ENCODE measurements at places on chromosomes 2 and 18. TPM values are rescaled to one million over a fixed set of nuclear protein-coding genes. Genes with fewer than 3 reads are reported as not detected.

TBR1 gene
- not detected for total RNA-seq

GRCh38 chr2:101496279-101496678 is 21.4 kb upstream of the RFX8 start:
- DNase-seq = no peak

SERPINB4 gene
- not detected for total RNA-seq

TLX2 gene
- 1.6 TPM for total RNA-seq

GRCh38 chr2:10375570-10376281 is 72.4 kb downstream of the ODC1 start:
- no peak for DNase-seq

DNA sequence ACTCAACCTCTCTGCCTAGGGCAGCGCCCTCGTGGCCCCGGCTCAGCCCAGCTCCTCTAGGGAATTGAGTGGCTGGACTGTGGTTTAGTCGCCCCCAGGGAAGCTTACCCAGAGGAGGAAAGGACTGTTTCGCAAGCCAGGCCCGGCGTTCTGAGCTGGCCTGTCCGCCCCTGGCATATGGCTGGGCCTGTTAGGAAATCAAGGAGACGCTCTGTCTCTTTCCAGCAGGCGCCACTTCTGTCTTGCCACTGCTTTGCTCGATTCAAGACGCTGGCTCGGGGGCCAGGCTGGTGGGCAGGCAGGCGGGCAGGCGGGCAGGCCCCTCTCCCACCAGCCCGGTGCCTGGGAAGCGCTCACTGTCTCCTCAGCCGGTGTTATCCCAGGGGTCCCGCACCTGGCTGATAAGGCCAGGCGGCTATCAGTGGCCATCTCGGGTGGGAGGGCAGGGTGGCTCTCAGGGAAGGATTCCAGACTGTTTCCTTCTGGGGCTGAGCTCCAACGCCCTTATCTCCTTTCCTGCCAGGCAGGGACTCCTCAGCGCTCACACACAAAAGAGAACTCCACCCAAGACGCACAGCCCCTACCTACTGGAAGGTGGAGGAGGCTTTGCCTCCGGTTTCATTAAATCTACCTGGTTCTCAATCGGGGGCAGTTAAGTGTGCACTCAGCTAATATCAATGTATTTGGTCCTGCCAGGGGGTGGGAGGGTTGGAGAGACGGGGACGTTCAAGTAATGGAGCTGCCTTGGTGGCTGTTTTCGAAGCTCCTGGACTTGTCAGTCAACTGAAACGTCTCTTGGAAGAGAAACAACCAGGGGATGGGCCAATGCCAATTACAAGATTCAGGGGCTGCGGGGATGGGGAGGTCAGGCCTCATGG is 109.1 kb downstream of the SMAD7 start:
- DNase-seq = peak; percentile 32

DNA sequence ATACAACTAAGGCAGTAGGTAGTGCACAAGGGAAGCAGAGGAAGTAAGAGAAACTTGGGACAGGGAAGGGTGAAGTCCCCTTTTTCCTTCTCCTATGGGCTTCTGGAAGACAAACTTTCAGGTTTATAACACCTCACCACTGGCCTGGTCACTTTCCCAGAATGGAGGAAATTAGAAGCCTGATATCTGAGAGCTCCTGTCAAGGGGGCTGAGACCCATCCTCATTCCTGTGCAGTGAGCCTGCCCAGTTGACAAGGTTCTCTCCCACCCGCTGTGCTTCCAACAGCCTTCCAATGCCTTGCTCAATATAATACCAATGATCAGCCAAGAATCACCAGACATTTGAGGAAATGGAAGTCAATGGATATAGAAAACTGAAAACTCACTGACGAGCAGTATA is 100.4 kb upstream of the YPEL5 start:
- no peak for DNase-seq

DNA sequence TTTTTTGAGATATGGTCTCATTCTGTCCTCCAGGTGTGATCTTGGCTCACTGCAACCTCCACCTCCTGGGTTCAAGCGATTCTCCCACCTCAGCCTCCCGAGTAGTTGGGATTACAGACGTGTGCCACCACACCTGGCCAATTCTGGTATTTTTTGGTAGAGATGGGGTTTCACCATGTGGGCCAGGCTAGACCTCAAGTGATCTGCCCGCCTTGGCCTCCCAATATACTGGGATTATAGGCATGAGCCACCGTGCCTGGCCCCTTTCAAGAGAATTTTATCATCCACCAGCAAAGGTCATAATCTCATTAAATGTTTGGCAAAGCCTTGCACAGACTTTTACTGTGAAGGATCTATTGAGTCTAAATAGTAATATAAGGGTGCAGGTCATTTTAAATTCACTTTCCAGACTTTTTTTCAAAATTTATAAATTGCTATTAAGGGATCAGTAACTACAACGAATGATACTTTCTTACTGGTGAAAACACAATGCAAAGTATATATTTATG is 2.5 kb downstream of the HADHA start:
- no peak for DNase-seq

MALT1 gene
- 19.5 TPM for total RNA-seq

GPAT2 gene
- total RNA-seq = 3.2 TPM

CXCR1 gene
- not detected for total RNA-seq

GRCh38 chr2:149857344-149857743 is 269.8 kb upstream of the MMADHC start:
- DNase-seq = no peak

DNA sequence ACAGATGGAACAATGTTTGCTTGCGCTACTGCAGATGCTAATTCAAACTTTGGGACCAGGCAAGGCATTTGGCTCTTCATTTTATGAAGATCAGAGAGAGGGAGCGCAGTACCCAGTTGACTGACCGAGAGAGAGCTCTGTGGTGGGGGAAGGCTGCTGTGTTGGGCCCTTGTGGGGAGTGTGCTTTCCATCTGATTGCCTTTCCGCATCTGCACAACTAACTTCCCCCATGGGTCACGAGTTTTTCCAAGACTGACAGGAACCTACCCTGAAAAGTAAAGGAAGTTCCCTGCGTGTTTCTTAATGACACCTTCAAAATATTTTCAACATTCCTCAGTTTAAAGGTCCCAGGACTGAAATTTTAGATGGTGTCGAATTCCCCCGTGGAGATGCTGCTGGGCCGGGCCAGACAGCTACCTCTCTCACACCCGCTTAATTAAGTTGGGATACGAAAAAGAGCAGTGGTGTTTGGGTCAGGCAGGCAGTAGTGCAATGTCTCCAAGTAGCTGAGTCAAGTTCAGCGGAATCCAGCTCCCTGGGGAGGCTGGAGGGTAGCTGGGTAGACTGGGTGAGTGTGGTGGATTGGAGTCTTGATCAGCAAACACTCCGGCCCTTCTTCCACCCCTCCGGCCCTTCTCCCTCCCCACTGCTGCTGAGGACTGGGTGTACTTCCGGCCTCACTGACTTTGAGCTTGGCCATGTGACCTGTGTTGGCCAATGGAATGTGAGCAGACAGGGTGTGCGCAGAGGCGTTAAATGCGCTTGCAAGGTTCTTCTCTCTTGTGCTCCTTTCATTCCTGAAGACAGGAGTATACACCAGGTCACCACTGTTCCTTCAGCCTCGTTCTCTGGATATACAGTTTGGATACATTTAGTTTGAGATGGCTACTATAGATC is 2.3 kb upstream of the ARHGAP25 start:
- DNase-seq = no peak

DNA sequence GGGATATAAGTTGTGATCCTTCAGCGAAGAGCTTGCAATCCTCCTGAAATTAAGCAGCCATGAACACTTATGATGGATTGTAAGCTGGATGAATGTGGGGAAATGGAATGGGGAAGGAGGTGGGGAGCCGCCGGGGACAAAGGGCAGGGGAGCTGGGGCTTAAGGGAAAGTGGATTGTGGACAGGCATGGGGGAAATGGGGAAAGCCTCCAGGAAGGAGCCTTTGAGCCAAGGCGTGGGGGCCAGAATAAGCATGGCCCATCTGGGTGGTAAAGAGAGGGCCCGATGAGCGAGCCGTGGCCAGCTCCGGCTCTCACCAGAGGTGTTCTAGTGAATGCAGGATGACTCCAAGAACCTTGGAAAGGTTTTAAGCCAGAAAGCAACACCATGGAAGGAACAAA is 124.0 kb downstream of the SMAD7 start:
- peak; percentile 14 for DNase-seq

EVX2 gene
- 0.12 TPM for total RNA-seq

DNA sequence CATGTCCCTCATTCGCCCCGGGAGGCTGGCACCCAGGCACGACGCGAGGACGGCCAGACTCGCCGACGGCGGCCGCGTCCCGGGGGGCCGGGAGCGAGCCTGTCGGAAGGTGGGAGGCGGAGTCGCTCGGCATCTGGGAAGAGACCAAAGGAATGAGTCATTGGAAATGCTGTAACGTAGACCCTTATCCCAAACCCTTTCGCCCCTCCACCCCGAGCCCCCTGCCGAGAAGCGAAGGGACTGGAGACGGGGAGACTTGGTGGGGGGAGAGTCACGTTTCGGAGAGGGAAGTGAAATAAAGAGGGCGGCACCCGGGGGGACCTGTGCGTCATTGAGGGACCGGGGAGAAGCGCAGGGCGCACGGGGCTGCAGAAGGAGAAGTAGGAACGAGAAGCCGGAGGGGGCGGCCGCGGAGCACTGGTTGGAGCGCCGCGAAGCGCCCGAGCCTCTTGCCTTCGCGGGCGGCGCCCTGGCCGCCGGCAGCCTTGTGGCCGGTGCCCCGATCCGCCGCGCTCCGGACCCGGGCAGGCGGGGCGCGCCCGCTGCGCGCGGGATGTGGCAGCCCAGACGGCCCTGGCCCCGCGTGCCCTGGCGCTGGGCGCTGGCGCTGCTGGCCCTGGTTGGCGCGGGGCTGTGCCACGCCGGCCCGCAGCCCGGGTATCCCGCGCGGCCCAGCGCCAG is at the start of gene EMILIN2:
Gene EMILIN2, plus strand, starts transcription at position 371 of the 681 bp plus-strand sequence. Its CDS starts 183 bp downstream, at position 554.
- peak; percentile 57 for DNase-seq

DNA sequence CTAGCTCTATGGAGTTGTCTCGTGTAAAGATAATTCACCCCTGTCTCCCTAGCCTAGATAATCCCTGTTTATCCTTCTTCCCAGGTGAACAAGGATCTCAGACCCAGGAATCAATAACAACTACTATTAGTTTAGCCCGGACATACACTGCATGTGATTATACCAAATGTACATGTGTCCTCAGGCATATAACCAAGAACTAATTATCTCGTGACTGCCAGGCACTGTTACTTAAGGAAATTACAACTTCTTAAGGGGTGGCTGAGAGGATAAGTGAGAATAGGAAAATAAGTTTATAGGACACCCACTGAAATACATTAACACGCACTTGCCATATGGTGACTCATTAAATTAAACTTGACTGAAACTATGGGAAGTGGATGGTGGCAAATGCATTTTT is 126.6 kb downstream of the CNTNAP5 start:
- no peak for DNase-seq

CPO gene
- 0.32 TPM for total RNA-seq

- no peak for DNase-seq
Observed at GRCh38 chr18:37654034-37654433, 88.4 kb upstream of the CELF4 start.

GRCh38 chr2:177246000-177246399 is 18.5 kb downstream of the NFE2L2 start:
- DNase-seq = no peak

DCDC2C gene
- 0.35 TPM for total RNA-seq

CENPA gene
- 10.1 TPM for total RNA-seq

GRCh38 chr2:180505203-180505602 is 475.2 kb upstream of the UBE2E3 start:
- DNase-seq = no peak

THSD7B gene
- not detected for total RNA-seq

DNA sequence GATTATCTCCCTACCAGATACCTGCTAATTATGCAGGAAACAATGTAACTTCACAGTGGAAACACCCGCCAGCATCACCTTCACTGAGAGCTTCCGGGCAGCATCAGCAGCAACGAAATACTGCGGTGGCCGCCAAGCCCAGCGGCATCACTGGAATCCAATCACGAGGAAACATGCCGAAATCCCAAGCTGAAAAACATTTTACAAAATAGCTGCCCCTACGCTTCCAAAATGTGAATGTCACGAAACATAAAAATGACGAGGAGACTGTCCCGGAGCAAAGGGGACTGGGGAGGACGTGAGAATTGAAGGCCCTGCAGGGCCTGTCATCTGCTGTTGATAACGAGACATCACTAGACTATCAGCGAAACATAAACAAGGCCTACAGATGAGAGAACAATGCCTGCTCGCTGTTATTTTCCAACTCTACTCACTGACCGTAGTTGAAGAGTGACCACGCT is 82.6 kb downstream of the HDAC4 start:
- no peak for DNase-seq

- no peak for DNase-seq
Observed at GRCh38 chr18:34321066-34321465, 96.4 kb upstream of the NOL4 start.

- DNase-seq = no peak
Observed at GRCh38 chr2:229969921-229970320, 47.6 kb downstream of the FBXO36 start.

IL37 gene
- 0.67 TPM for total RNA-seq

GRCh38 chr2:63743170-63743981 is 98.3 kb upstream of the UGP2 start:
- DNase-seq = no peak

DNA sequence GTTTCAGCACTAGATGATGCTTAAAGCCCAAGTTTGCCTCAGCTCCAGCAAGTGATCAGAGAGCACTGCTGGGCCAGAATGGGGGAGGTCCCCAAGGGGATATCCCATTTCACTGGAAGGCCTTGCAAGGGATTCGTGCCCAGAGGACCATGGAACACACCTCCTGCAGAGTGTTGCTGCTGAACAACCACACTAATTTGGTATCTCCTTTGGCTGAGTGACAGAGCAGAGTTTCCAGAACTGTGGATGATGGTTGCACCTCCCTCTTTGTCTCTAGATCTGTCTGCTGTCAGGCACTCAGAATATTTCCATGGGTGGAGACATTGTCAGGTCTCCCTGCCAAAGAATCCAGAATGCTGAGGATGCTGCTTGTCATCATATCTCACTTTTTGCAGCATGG is 484.8 kb upstream of the NETO1 start:
- no peak for DNase-seq

CHRNA1 gene
- 1.4 TPM for total RNA-seq

GRCh38 chr2:205089958-205090357 is 544.7 kb downstream of the PARD3B start:
- DNase-seq = no peak

IRS1 gene
- 29.0 TPM for total RNA-seq

COL4A3 gene
- total RNA-seq = 0.36 TPM

- DNase-seq = no peak
Observed at GRCh38 chr2:8617590-8617989, 64.3 kb upstream of the ID2 start.

GRCh38 chr2:199811346-199811745 is 39.6 kb downstream of the FTCDNL1 start:
- DNase-seq = no peak

DNA sequence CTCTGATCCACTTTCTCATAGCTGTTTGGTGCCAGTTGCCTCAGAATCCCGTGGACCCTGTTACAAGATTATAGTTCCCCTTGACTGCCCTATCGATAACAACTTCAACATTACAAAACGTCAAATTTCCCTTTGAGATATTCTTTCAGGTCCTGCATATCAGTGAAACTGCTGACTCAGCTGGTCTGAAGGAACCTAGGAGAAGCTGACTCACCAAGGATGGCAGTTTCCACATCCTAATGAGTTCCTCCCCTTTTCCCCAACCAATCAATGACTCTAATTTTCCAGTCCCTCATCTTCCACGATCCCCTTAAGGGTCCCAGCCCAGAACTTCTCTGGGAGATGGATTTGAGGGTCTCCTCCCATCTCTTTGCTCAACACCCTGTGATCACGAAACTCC is 27.6 kb upstream of the GNAL start:
- DNase-seq = no peak

Data from mucosa of descending colon (tissue), 3 donors.